Cardiac septum (tissue), 1 donor: ENCODE measurements at places on chromosomes 6 and 20.

GRCh38 chr20:32509639-32510066 lies 75.5 kb downstream of the NOL4L start:
- DNase-seq: no peak

DNA sequence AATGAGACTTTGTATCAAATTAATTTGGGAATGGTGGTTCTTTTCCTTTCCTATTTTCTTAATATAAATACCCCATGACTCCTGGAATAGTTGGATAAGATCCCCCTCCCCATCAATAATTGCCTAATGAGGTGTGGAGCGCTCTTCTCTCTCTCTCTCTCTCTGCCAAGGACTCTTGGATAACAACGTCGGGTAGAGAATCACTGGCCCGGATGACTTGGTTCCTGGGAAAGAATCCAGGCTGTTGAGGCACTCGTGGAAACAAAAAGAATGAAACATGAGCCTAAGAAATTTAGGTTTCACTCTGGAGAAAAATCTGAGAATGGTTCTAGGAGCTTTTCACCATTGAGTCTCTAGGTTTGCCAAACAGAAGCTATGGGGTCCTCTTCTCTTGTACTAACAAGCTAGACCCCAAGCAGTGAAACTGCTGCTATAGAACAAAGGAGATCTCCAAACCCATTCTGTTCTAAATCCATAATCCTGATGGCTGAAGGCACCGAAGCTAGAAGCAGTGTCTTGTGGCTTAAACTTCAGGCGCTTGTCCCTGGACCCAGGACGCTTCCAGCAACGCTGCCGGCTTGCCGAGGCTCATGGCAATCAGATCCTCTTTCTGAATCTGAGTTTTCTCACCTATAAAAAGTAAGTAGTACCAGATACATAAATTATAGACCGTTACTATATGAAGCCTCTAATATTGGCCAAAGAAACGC lies 241.6 kb upstream of the BTBD3 start:
- no peak for DNase-seq

DNA sequence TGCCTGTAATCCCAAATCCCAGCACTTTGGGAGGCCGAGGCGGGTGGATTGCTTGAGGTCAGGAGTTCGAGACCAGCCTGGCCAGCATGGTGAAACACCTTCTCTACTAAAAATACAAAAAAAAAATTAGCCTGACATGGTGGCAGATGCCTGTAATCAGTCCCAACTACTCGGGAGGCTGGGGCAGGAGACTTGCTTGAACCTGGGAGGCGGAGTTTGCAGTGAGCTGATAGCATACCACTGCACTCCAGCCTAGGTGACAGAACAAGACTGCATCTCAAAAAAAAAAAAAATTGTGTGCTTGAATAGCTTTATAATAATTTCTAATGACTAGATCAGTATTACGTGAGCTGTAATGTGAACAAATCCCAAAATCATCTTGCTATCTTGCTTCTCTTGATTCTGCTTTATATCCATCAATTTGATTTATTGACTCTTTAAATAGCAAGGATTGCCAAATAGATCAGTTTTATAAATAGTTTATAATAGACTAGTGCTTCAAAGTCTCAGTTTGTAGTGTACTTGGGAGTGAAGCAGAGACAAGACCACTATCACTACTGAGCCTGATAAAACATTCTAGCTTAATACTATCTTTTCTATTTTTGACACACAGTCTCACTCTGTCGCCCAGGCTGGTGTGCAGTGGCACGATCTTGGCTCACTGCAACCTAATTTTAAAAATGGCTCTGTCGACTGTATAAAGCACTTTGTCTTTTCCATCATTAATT lies 7.1 kb downstream of the AMD1 start:
- no peak for DNase-seq

- DNase-seq: no peak
These were observed 24.7 kb upstream of the TTPAL start for GRCh38 chr20:44450903-44451450.

GRCh38 chr6:38783443-38784228 lies 68.5 kb downstream of the DNAH8 start:
- no peak for DNase-seq

DNA sequence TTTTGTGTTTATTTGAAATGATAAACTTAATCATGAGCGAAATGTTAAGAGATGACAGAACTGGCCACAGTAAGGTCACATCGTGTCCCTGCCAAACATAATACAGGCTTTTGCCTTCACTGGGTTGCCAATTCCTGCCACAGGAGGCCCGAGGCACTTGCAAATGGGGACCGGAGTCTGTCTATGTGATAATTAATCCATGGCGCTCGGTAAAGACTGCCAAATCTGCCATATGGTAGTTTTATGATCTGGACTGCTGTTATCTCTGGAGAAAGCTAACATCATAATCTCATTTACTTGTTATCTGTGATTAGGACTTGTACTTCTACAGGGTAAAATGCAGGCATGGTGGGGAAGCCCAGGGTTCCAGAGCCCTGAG lies 170.5 kb upstream of the TSHZ2 start:
- DNase-seq: no peak

GRCh38 chr20:24873025-24873620 lies 75.9 kb upstream of the CST7 start:
- DNase-seq: no peak

DNA sequence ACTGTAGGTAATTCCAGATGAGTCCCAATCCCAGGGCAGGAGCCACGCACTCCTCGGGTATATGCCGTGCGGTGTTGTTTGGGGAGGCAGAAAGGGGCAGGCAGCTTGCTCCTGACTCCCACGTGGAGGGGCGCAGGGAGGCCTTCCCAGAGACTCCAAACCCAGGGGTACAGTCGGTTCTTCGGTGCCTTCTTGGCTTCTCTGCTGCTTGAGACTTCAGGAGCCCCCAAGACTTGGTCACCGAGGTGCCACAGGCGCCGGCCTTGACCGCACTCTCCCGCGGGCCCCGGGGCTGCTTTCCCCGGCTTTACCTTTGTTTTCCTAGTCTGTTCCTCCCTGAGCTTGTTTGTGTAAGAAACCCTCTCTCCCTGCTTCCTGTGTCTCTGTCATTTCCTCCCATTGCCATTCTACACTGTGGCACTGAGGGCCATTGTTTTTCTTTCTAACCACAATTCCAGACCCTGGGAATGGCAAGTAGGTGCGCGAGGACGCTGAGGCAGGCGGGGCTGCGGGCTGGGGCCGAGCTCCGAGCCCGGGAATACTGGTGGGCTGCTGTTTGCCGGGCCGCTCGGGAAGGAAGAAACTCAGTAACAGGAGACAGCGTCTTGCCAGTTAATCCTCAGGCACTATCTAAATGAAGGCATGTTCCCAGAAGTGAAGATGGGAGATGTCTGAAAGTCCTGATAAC lies 215.6 kb upstream of the HEY2 start:
- DNase-seq: no peak

GRCh38 chr6:133236932-133237331 lies 4.2 kb upstream of the EYA4 start:
- no peak for DNase-seq

GRCh38 chr20:12061466-12061865 lies 143.8 kb downstream of the BTBD3 start:
- no peak for DNase-seq

GRCh38 chr6:28433119-28433518 lies 10.2 kb downstream of the ZSCAN23 start:
- no peak for DNase-seq

- no peak for DNase-seq
These were observed 14.7 kb downstream of the ZNF335 start for GRCh38 chr20:45957021-45957941.

DNA sequence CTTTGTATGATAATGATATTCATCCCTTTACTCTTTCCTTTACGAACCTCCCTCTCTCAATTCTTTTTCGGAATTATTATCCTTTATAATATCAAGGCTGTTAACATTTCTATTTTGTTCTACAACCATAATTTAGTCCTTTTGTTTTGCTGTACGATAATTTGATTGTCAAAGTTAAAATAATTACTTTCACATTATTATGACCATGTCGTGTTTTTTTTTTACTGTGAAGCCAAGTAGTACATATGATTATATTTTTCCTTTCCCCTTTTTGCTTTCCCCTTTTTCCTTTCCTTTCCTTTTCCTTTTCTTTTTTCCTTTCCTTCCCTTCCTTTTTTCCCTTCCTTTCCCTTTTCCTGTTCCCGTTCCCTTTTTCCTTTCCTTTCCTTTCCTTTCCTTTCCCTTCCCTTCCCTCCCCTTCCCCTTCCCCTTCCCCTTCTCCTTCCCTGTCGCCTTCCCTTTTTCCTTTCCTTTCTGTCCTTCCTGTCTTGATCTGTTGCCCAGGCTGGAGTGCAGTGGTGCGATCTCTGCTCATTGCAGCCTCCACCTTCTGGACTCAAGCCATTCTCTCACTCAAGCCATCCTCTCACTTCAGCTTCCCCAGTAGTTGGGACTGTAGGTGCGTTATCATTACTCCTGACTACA lies 19.5 kb downstream of the CD2AP start:
- DNase-seq: no peak

DNA sequence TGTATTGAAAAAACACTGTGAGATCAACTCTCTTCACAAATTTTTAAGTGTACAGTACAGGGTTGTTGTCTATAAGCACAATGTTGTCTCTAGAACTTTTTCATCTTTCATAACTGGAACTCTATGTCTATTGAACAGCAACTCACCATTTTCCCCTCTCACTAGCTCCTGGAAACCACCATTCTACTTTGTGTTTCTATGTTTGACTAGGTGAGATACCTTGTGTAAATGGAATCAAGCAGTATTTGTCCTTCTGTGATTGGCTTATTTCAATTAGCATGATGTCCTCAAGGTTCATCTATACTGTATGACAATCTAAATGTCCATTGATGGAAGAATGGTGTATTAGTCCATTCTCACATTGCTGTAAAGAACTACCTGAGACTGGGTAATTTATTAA lies 210.1 kb upstream of the FUT9 start:
- DNase-seq: no peak

DNA sequence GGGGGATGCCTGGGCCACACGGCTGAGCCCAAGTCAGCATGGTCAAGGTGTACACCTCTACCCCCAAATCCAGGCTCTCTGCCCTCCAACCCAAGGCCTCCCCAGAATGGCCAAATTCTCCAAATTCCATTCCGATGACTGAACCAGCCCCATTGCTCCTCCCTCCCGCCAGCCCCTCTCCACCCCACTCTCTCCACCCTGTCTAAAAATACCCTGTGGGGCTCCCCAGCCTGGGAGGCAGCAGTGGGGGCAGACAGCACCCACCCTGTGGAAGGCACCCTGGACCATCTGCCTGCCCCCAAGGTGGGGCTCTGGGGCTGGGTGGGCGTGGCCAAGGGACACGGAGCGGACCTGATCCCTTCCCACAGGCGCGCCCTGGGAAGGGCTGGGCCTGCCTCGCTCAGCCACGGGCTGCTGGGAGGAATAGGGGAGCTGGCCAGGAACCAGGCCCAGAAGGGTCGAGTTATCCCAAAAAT lies 11.4 kb downstream of the TEAD3 start:
- DNase-seq: no peak

- no peak for DNase-seq
These were observed 112.1 kb upstream of the GPR6 start for GRCh38 chr6:109865968-109866367.

GRCh38 chr6:17271628-17272027 lies 9.5 kb upstream of the RBM24 start:
- no peak for DNase-seq

GRCh38 chr6:1004885-1005630 lies 306.8 kb upstream of the FOXQ1 start:
- no peak for DNase-seq

DNA sequence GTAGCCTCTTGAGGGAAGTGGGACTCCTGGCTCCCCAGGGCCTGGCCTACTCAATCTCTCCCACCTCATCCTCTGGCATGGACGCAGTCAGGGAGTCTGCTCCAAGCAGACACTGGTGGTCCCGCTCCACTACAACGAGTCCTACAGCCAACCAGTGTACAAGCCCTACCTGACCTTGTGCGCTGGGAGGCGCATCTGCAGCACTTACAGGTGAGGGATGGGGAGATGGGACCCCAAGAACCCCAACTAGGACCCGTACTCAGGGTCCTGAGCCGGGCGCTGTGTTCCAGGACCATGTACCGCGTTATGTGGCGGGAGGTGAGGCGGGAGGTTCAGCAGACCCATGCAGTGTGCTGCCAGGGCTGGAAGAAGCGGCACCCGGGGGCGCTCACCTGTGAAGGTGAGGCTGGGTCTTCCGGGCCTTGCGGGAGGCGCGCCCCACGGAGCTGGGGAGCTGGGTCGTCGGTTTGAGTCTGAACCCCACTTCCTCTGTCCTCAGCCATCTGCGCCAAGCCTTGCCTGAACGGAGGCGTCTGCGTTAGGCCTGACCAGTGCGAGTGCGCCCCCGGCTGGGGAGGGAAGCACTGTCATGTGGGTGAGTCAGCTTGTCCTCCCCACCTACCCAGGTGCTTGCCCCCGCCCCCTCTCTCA lies 2.1 kb downstream of the EGFL8 start:
- no peak for DNase-seq

DNA sequence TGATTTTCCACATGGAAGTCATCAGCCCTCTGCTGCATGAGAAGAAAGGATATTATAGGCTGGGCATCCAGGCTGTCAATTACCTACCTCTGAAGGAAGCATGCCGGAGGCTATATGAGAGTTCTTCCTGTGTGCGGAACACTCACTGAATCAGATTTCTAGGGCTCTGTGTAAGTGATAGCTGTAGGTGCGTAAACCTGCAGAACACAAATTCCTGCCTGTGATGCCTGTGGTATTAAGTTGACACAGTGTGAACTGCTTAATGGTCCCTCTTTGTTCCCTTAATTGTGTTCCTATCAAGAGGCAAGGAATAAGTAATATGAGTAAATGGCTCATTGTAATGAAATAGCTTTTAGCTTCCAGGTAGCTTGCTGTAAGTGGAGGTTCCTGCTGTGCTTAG lies 103.3 kb downstream of the ANKS1A start:
- DNase-seq: no peak

- no peak for DNase-seq
These were observed 104.5 kb downstream of the SMLR1 start for GRCh38 chr6:130931683-130932082.

DNA sequence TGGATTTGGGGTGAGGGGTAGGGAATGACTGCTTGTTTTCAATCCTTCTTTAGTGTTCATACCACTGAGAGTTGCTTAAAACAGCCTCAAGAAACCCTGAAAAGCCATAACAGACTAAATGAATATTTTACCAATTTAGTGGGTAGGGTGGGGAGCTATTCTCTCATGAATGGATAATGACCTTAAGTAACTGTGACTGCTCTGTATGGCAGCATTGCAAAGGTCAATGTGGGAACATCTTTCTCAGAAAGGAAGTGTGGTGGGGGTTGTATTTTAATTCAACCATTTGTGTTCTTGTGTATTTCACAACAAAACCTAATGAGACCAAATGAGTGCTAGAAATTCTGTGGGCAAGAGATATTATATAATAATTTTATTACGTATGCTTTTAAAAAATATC lies 55.7 kb downstream of the PHACTR2 start:
- DNase-seq: no peak

GRCh38 chr6:136520517-136520916 lies 29.7 kb downstream of the MAP7 start:
- no peak for DNase-seq

DNA sequence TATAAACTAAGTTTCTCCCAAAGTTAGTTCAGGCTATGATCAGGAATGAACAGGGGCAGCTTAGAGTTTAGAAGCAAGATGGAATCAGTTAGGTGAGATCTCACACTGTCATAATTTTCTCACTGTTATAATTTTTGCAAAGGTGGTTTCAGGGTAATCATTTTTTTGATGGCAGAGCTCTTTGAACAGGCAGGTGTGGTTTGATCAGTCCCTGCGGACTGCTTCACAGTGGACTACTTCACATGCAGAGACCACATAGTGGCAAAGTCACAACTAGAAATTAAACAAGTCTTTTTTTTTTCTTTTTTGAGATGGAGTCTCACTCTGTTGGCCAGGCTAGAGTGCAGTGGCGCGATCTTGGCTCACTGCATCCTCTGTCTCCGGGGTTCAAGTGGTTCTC lies 6.8 kb downstream of the MAS1 start:
- DNase-seq: no peak
